ENCODE measurements at places on chromosomes 7 and 10.

- no peak for DNase-seq
Observed at GRCh38 chr7:157470701-157471131, 133.9 kb downstream of the DNAJB6 start.

DNA sequence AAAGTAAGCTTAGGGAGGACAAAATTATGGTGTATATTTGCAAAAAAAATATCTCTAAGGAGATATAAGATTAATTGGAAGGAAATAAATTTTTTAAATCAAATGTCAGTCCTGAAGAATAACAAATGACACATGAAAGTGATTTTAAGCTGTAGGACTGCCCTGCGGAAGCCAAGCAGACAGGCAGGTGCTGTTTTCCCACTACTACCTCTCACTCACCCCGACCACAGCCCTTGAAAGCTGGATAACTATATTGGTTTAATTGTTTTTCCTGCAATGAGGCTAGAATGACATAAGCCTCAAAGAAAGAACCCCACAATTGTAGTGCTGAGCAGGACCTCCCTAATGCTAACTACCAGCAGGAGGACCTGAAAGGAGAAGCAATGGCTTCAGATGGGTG is 68.6 kb upstream of the VIPR2 start:
- no peak for DNase-seq

GRCh38 chr10:62457598-62457997 is 83.4 kb downstream of the ZNF365 start:
- no peak for DNase-seq

DNA sequence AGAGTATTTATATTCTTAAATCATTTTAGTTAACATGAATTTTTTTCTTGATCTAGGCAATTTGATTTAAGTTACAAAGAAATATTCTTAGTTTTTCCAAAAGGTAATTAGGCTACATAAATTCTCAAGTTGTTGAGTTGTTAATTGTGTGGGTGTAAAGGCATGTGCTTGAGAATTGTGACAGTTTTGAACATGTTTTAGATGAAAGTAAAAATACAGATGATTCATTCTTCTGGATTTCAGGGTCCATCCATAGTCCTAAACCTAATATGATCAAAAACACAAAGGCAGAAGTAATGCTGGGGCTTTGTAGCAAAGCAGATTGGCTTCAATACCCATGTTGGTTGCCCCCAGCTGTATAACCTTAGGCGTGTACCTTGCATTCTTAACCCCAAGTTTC is 127.9 kb downstream of the CPED1 start:
- no peak for DNase-seq

DNA sequence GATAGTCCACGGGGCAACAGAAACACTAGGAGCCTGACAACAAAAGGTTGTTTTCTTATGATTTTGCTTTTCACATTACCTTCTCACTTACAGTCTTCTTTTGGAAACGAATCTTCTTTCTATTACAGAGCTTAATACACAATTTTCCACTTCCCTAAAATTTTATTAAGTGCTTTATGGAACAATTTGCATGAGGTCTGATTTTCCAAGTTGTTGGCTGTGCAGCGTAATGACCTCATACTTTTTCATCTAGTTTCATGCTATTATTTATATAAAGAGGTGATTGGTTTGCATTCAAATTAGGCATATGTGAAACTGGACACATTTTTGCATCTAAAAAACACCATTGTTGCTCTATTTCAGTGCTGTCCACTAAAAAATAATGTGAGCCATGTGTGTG is 76.7 kb downstream of the CFAP58 start:
- no peak for DNase-seq

- DNase-seq, result no peak
Observed at GRCh38 chr7:4709187-4709586, 27.1 kb downstream of the FOXK1 start.

GRCh38 chr10:29557665-29558064 is 77.1 kb downstream of the SVIL start:
- DNase-seq, result no peak

- no peak for DNase-seq
Observed at GRCh38 chr7:107069457-107069856, 25.0 kb downstream of the PRKAR2B start.

Data from NCI-H2081 treated with DMSO at 0.1 percent for 48 hours (cell line).